ENCODE measurements at places on chromosomes 6 and 20.

DNA sequence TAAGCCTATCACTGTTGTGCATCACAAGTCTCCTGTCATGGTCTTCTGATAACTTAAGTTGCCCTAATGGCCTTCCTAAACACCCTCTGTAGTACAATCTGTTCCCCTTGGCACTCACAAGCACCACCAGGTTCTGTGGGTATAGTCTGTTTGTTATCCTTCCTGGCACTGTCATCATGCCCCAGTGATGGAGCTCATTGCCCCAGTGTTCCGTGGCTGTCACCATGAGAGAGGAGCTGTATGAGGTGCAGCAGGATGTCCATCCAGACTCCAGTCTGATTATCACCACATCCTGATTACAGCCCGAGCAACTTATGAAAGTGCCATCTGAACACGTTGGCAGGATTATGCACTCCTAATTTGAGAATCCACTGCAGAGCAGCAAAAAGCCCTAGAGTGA, 380.1 kb downstream of the FRK start:
- DNase-seq, result no peak

GRCh38 chr20:34663213-34663943, 13.5 kb downstream of the PIGU start:
- no peak for DNase-seq

DNA sequence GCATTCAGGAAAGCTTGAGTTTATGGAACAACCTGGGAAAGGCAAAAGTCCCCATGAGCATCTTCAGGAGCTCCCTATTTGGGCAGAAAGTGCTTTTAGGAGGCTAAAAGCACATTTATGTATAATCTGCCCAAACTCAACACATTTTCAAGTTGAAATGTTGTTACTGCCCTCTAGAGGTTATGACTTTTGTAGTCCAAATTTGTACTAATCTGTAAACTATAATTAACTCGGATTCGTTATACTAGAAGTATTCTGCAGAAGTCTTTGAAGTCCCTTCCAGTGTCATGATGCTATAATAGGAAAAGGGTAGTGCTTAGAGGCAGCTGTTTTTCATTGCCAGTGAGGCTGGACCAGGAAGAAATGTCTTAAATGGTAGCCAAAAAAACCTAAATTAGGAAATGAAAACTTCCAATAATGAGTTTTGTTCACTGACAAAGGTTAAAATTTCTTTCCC, 44.8 kb upstream of the EMILIN3 start:
- DNase-seq, result no peak

DNA sequence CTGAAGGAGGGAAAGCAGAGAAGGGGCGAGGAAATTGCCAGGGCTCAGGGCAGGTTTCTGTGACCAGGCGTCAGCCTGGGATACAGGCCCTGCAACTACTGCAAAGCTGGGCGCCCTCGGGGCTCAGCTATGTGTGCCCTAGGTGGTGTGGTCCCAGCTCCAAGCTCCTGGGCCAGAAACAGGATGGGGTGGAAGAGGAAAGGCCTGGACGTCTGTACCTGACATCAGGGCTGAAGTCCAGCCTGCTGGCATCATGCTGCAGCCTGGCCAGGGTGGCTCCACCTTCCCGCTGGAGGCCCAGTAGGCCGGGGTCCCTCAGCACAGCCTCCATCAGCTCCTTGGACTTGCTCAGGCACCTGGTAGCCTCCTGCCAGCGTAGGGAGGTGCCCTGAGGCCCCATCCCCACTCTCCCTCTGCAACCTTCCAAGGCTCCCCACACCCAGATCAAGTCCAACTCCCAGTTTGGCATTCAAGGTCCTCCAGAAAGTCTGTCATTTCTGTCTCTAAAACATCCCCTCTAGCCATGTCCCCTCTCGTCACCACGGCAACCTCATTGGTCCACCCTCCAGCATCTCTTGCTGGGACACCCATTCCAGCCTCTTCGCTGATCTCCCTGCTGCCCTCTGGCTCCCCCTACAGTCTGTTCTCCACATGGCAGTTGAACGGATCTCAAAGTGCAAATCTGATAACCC, 38.2 kb downstream of the KIAA1755 start:
- no peak for DNase-seq

- DNase-seq, result no peak
These were observed 1086.2 kb downstream of the KIF16B start for GRCh38 chr20:15487030-15487429.

- DNase-seq, result no peak
These were observed 5.2 kb upstream of the RSPH4A start for GRCh38 chr6:116611056-116611455.

DNA sequence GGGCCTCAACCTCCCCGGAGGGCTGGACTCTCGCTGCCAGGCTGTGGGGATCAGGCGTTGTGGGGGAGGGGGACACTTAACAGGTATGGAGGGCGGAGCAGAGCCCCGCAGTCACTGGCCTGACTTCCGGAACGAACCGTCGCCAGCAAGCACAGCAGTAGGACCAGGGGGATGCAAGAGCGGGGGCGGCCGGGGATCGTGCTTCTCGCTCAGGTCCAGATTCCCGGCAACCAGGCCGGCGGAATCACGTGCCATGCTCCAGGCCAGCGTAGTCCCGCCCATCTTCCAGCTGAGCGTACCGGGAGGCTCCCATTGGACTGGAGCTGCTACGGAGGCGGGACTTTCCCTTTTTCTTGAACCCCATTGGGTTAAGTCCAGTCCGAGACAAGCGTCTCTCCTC, 10.0 kb upstream of the POU5F1 start:
- DNase-seq, result no peak

GRCh38 chr6:12132351-12133222, 120.5 kb downstream of the HIVEP1 start:
- no peak for DNase-seq

- DNase-seq, result no peak
These were observed 76.1 kb downstream of the IPCEF1 start for GRCh38 chr6:154280521-154280920.

All from NCI-H1930 (cell line).